ENCODE measurements at places on chromosomes 12 and 14.

- no peak for DNase-seq
These were observed 25.8 kb downstream of the GALNT16 start for GRCh38 chr14:69285661-69286255.

DNA sequence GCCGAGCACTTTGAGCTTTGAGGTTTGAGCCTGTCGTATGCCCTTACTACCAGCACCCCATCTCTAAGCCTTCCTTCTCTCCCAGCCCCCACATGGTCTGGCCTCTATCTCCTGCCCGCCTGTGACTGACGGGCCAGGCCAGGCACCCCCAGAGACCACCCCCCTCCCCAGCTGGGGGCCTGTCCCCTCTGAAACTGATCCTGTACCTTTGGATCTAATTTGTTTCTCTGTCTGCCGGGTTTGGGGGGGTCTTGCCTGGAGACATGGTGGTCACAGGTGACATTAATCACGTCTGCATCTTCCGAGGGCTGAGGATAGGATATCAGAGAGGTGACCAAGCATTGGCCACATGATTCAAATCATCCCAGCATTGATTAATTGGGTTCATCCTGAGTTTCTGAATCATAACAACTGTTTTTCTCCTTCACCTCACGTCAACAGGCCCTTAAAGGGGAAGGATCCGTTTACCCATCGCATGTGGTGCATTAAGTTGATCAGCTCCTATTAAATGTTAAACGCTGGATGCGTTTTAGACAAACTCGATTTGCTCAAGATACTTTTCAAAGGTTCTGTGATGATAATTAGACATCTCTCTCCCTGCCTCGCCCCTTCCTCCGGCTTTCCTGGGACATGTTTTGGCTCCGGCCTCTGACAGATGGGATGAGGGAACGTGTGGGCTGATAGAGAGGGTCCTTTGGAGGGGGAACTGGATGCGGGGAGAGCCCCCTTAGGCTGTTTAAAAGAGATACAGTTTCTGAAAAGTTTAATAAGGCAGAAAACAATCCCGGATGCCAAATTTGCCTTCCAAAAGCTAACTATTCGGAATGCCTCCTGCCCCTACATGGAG, 63.3 kb upstream of the TBX3 start:
- peak; percentile 64 for DNase-seq

DNA sequence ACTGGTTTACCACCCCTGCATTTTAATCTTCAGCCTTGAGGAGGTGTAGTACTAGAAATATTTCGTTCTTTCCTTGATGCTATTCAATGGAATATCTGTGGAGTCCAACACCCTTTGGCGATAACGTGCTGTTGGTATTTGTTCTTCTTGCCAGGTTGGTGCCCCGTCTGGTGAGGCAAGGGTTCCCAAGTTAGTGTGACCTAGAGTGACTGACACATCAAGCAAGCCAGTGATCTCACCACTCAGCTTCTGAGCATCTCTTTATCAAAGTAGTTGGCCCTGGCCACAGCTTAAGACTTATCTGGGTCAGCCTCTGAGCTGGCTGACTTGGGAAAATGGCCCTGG, 60.2 kb downstream of the PLXNC1 start:
- DNase-seq = no peak

DNA sequence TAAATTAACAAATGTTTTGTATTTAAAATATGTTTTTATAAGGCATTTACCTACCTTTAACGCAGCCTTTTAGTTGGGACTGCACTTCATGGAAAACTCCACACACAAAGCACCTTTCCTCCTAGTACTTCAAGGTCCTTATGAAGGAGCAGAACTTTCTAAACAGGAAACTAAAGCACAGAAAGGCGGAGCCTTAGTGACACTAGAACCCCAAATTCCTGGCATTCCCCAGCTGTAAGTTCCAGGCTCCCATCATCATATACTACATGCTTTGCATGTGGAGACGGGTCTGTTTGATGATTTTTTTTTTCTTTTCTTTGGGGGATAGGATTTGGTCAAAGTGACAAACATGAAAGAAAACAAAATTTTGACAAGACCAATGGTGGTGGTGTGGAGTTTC, 39.5 kb downstream of the STXBP6 start:
- no peak for DNase-seq

DNA sequence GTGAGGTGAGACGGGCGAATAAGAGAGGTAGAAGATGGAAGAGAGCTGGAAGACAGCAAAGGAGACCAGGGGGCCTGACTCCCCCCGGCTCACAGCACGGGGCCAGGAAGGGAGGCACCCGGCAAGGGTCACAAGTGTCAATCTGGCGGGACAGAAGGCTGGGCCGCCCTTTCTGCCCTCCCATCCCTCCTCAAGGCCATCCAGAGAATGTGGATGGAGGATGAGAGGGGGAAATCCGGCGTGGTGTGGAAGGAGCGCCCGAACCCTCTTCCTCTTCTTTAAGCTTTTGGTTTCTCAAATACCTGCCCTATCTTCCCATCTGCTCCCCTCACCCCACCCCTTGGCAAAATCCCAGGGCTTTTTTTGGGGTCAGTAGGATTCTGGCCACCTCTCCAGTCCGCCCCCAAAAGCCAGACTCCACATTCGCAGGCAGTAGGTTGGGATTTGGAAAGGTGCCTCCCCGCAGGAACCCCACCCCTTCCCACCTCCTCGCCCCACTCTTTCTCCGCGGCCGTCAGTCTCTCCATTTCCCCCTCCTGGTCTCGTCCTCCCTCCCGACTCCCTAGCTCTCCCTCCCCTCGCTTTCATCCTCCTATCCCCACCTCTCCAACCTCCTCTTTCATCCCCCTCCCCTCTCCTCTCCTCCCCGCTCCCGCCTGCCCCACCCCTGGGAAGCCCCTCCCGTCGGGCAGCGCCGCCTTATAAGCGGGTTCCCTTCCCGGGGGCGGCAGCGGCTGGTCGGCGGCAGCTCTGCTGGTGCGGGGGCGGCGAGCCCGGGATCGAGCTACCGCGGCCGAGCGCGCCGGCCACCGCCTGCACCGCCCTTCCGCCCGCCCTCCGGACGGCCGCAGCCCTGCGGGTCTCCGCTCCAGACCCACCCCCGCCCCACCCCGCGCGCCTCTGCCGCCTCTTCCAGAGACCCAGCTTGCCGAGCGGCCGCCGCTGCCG, at the start of gene PTMS:
Gene PTMS (plus strand): TSS at position 730 of the 948 bp plus-strand sequence. CDS start 343 bp downstream, outside the sequence.
- DNase-seq = peak; percentile 94

DNA sequence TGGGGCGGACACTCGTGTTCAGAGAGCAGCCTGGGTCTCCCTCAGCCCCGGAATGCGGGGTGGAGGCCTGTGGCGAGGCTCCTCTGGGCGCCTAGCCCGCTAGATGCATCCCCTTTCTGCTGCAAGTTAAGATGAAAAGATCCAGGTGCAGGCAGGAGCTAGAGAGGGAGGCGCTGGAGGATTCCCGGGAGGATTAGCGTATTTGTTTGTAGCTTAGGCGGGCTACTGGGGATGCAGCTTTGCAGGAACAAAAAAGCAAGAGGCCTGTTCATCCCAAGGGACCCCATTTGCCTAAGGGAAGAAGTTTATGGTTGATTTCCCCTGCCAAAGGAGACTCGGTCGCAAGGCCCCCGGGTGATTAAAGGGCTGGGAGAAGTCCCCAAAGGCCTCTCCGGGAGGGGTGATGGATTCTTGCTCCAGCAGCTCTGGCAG, 824 bp downstream of the CCDC177 start:
- DNase-seq = no peak

- DNase-seq = no peak
These were observed 3.3 kb downstream of the AP1G2 start for GRCh38 chr14:23564181-23564812.

DNA sequence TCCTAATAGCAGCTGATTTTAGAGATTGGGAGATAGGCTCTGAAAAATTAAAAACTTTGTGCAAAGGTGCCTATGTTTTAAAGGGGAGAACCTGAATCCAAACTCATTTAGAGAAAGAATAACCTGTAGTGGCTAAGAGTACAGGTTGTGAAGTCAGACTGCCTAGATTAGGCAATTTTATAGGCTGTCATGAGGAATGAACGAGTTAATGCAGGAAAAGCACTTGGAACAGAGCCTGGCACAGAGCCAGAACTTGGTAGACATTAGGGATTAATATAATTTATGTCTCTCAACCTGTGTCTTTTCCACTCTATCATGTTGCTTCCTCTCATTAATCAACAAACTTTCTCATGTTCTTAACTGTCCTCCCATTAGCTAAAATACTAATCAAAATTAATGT, 98.1 kb downstream of the WIF1 start:
- no peak for DNase-seq

- no peak for DNase-seq
These were observed 40.0 kb upstream of the SLC2A13 start for GRCh38 chr12:40145896-40146295.

DNA sequence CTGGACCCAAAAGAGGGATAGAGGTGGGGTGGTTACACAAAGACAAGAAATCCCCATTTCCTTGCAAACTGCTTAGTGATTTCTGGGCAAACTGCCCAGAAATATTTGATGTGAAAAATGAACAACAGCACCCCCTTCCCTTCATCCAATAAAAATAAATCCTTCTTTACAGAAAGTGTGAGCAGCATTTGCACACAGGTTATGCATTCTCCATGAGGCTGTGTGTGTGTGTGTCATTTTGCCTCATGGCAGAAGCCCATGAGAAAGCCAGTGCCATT, 17.2 kb upstream of the NRXN3 start:
- peak; percentile 5 for DNase-seq

DNA sequence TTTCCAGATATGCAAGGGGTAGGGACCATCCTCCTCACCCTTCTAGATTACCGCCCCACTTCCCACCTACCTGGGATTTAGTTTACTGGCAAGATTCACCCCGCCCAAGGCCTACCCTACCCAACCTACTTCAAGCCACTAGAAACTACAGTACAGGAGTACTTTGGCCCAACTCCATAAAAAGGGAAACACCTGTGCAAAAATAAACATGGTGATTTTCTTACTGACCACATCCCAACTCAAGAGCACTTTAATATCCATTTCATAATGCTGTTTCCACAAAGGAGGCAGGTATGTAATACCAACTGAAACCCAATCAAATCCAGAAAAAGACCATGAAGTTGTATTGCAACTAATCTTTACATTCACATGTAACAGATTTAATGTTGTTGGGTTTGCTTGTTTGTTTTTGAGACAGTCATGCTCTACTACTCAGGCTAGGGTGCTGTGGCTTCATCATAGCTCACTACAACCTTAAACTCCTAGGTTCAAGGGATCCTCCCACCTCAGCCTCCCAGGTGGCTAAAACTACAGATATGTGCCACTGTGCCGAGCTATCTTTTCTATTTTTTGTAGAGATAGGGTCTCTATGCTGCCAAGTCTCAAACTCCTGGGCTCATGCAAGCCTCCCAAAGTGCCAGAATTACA, 41.7 kb upstream of the RAP1B start:
- DNase-seq = no peak

DNA sequence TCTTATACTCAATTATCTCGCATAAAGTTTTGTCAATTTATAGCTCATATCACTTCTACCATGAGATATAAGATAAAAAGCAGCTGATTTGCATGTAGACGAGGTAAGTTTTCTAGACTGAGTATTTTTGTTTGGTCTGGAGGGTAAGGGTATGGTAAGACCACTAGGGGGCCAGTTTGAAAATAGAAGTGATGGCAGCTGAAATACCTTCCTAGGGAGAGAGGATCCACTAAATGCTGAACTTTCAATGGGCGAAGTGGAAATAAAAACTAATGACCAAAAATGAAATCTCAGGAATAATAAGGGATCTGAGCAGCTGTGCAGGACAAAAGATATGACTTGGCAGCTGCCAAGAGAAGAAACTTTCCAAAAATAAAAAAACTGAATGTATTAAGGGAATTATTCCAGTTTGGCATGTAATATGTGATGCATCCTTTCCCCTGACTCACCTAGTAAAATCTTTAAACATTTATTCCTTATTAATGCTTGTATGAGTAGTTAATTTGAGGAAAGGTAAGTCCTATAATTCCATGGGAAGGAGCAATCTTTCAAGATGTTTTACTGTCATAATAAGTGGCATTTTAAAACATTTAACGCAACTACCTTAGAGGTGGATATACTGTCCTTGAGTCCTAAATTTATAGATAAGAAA, 754.5 kb downstream of the C12orf50 start:
- DNase-seq = peak; percentile 31

- DNase-seq = peak; percentile 54
These were observed 46.8 kb downstream of the TMEM117 start for GRCh38 chr12:43882578-43883178.

DNA sequence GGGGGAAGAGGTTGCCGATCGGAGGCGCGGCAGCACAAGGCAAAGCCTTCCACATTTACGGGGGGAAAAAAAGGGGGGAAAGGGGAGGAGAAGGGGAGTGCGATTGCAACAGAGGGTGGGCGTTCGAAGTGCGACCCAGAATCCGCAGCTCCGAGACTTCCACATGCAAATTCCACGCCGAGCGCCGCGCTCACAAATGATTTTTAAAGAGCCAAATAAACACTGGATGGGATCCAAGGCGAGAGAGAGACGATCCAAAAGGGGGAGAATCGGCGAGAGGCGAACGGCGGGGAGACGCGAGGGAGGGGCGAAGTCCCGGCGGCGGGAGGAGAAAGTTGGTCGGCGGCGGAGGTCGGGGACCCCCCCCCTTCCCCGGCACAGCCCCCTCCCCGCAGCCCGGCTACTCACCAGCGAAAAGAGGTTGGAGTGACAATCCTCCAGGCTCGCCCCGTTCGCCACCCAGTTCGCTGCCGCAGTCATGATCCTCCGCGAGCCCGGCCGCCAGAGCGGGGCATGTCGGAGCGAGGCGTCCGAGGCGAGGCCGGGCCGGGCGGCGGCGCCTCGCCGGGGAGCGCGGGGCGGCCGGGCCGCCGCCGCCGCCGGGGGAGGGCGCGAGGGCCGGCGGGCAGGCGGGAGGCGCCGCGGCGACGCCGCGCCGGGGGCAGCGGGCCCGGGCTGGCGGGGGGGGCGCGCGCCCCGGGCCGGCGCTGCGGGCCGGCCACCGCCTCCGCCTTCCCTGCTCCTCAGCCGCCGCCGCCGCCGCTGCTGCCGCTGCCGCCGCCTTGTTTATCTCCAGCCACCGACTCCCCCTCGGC, 634 bp downstream of the MED13L start:
- DNase-seq = peak; percentile 73

DNA sequence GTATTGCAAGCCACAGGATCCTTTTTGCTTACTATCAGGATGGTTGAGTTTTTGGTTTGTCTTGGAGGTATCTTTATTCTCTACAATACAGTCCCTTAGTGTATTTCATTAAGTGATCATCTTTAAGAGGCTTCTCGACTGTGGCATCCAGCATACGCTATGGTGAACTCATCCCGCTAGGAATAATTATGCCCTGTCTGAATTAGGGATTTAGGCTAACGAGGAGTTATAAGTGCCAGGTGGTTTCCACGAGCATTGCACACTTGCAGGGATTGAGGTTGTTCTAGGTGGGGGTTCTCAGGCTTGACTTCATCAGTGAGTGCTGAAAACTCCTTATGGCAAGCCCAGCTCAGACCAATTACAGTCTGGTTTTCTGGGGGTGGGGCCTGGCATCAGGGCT, 37.2 kb upstream of the RBM19 start:
- no peak for DNase-seq
